ENCODE measurements at places on chromosomes 13 and 19. TPM values are rescaled to one million over a fixed set of nuclear protein-coding genes. Genes with fewer than 3 reads are reported as not detected.

DNA sequence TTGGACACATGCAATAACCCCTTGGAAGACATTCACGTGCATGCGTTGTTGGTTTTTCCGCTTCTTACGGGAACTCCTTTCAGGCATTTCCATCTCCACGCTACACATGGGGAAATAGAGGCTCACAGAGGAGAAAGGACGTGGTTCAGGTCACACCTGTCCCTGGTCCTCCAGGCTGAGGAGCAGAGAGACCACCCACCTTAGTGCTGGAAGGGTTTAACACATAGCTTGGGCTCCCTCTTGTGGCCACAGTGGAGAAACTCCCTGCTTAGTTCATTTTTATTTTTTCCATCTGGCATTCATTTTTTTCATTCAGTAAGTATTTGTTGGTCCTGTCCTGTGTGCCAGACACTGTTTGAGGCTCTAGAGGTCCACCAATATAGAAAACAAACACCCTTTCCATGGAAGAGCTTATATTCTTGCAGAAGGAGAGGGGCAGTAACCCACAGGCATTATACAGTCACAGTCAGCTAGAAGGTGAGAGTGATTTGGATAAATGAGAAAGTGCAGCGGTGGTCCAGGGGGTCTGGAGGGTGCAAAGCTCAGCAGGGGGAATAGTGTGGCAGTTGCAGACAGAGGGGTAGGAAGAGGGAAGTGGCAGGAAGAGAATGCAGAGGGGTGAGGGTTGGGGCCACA, 24.2 kb upstream of the TTYH1 start:
- peaks cover 21% of the 10 kb centered on the region for H3K27me3 ChIP-seq
- no peaks in the 10 kb centered on the region for H3K36me3 ChIP-seq
- DNase-seq, result peak; percentile 88
- H3K4me3 ChIP-seq, result peak overlapping the region; percentile 63

GRCh38 chr13:101230271-101230890, 185.9 kb downstream of the NALCN start:
- no peaks in the 10 kb centered on the region for H3K36me3 ChIP-seq
- H3K4me3 ChIP-seq, result no peak overlapping the region
- DNase-seq, result no peak
- no peaks in the 10 kb centered on the region for H3K27me3 ChIP-seq
- H3K27ac ChIP-seq, result no peak overlapping the region

DNA sequence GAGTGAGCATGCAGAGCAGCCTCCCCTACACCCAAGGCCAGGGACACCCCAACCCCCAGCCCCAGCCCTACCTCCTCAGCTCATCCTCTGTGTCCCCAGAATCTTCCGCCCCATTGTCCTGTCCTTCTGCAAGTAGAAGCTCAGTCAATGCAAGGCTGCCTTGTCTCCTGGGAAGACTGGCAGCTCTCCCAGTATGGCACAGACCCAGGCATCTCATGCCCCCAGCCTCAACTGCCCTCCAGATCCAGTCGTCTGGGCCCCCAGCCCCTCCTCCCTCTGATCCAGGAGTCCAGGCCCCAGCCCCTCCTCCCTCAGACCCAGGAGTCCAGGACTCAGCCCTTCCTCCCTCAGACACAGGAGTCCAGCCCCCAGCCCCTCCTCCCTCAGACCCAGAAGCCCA, 13.0 kb downstream of the ZNF575 start:
- H3K36me3 ChIP-seq, result peaks cover 46% of the 10 kb centered on the region
- H3K4me3 ChIP-seq, result no peak overlapping the region

DNA sequence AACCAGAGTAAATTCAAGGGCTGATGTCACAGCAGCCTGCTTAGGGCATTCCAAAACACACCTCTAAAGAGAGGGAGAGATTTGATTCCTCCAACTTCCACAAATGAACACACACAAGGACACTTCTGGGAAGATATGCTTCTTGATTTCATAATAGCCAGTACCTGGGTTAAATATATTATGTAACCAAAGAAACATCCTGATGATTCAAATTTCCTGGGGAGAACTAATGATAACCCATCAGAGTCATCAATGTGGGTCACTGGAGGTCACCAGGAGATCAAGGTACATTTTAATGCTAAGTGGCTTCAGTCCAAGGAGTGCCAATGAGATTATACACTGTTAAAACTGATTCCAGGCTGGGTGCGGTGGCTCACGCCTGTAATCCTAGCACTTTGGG, 54.0 kb upstream of the DOCK9 start:
- no peak for DNase-seq
- H3K4me3 ChIP-seq, result no peak overlapping the region
- H3K27me3 ChIP-seq, result no peaks in the 10 kb centered on the region
- H3K27ac ChIP-seq, result no peak overlapping the region
- H3K4me1 ChIP-seq, result peaks cover 8% of the 10 kb centered on the region

Gene DCT
- not detected for total RNA-seq

Gene ZNF296
- 8.5 TPM for total RNA-seq

Gene IFNL2
- not detected for total RNA-seq

Gene KLK8
- not detected for total RNA-seq
